ENCODE measurements at places on chromosomes 2 and 18. TPM values are rescaled to one million over a fixed set of nuclear protein-coding genes. Genes with fewer than 3 reads are reported as not detected.

GRCh38 chr2:55869637-55870325, 53.8 kb downstream of the EFEMP1 start:
- DNase-seq: no peak

DNA sequence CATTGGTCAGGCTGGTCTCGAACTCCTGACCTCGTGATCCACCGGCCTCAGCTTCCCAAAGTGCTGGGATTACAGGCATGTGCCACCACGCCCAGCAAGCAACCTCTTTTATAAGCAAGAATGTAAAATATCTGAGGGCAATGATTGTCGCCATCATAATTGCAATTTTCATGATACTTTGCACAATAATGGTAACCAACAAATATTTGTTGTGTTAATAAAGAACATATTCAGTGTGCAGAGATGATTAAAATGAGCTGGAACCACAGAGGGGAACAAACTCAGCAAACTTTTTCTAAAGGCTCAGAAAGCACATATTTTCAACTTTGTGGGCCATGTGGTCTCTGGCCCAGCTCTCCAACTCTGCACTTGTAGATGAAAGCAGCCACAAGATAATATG, 115.2 kb upstream of the SIX2 start:
- DNase-seq: no peak

The POLR1A gene
- total RNA-seq: 32.8 TPM

DNA sequence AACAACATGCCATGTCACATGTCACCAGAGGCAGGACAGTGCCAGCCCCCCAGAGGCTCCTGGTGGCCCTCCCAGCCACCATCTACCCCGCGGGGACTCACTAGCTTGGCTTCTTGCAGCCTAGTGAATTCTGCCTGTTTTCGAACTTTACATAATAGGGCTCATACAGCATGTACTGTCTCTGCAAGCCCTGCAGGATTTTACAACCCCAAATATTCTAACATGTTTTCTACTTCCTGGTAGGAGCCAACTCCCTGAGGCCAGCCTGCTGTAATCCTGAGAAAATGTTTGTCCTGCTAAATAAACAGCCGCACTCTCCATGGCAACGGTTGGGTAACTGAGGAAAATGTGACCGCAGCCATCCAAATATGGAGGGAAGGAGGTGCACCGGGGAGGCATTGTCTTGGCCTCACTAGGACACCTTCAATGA, 2.7 kb downstream of the PER2 start:
- DNase-seq: no peak

GRCh38 chr2:74457549-74458131, 598 bp upstream of the WBP1 start:
- DNase-seq: peak; percentile 81

- DNase-seq: no peak
These were observed 134.4 kb downstream of the IKZF2 start for GRCh38 chr2:213016984-213017351.

The VAMP8 gene
- total RNA-seq: 135 TPM

- DNase-seq: no peak
These were observed 2.8 kb downstream of the KCTD1 start for GRCh38 chr18:26545335-26546123.

GRCh38 chr2:182128821-182129707, 143.4 kb downstream of the PPP1R1C start:
- no peak for DNase-seq

The SLC8A1 gene
- 0.43 TPM for total RNA-seq

The TSPYL6 gene
- not detected for total RNA-seq

The NFE2L2 gene
- 44.7 TPM for total RNA-seq

- no peak for DNase-seq
These were observed 4.7 kb downstream of the PHLPP1 start for GRCh38 chr18:62720048-62720447.

DNA sequence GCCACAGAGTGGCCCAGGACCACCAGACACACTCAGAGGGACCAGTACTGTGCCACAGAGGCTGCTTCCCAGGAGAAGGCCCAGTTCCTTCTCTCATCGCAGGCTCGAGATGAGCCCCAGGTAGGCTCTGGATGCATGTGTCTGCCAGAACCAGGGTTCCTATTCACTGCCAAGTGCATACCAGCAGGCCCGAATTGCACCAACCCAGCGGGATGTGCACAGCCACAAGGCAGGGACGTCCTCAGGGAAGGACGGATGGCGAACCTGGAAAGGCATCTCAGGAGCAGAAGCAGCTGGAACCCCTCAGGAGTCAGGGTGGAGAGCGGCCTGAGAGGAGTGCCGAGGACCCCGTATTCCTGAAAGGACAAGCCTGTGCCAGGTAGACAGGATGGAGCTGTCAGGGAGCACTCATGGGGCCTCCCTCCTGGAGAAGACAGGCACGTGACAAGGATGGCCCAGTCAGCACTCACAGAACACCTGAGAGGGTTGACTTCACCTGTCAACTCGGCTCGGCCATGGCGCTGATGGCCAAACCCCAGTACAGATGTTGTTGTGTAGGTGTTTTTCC, 73.7 kb downstream of the PTGR3 start:
- no peak for DNase-seq

The LONRF2 gene
- total RNA-seq: not detected

The ATOH8 gene
- total RNA-seq: not detected

The BOLA3 gene
- total RNA-seq: 96.7 TPM

DNA sequence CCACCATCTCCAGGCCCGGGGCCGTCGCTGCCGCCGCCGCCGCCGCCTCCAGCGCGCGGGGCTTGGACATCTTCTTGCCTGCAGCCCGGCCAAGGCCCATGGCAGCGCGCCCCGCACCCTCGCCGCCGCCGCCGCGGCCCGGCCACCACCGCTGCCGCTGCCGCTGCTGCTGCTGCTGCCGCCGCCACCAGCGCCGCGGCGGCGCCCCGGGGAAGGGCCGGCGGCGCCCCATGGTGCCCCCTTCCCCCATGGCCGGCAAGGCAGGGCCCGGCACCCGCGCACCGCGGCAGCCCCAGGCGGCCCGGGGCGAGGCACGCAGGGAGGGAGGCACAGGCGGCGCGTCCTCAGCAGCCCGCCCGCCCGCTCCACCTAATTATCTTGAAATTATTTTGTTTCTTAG, 3057.4 kb downstream of the RPIA start:
- no peak for DNase-seq

DNA sequence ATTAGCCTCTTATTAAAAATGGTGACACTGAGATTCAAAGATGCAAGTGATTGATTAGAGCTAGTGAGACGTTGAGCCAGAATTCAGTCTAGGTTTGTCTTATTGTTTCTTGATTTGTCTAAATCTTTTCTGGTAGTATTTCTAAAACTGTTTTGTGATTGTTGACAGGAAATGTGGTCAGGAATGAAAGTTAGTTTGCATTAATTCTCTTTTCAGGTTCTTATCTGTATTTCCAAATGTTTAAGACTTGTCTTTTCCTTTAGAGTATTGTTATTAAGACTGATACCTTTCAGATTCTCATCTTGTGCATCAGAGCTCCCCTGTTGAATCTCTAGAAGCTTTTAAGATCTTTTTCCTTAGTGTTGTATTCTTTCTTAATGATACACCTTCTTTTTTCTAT, 89.3 kb downstream of the MBD5 start:
- DNase-seq: no peak

- DNase-seq: no peak
These were observed 26.1 kb downstream of the CXCR4 start for GRCh38 chr2:136091899-136092298.

GRCh38 chr2:152472481-152472887, 137.5 kb downstream of the FMNL2 start:
- DNase-seq: no peak

GRCh38 chr2:173572848-173573247, 218.2 kb downstream of the CDCA7 start:
- no peak for DNase-seq

The ERMN gene
- total RNA-seq: 1.6 TPM

GRCh38 chr2:28995765-28996750, 15.0 kb downstream of the TOGARAM2 start:
- DNase-seq: no peak

The GRB14 gene
- not detected for total RNA-seq

DNA sequence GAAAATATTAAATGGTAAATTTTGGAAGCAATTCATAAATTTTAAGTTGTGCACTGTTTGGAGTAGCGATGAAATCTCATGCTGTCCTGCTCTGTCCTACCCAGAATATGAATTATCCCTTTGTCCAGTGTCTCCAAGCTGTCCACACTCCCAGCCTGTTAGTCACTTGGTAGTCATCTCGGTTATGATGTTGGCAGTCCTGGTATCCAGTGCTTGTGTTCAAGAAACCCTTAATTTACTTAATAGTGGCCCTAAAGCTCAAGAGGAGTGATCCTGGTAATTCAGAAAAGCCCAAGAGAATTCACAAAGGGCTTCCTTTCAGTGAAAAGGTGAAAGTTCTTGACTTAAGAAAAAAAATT, 71.8 kb upstream of the STAM2 start:
- DNase-seq: no peak

DNA sequence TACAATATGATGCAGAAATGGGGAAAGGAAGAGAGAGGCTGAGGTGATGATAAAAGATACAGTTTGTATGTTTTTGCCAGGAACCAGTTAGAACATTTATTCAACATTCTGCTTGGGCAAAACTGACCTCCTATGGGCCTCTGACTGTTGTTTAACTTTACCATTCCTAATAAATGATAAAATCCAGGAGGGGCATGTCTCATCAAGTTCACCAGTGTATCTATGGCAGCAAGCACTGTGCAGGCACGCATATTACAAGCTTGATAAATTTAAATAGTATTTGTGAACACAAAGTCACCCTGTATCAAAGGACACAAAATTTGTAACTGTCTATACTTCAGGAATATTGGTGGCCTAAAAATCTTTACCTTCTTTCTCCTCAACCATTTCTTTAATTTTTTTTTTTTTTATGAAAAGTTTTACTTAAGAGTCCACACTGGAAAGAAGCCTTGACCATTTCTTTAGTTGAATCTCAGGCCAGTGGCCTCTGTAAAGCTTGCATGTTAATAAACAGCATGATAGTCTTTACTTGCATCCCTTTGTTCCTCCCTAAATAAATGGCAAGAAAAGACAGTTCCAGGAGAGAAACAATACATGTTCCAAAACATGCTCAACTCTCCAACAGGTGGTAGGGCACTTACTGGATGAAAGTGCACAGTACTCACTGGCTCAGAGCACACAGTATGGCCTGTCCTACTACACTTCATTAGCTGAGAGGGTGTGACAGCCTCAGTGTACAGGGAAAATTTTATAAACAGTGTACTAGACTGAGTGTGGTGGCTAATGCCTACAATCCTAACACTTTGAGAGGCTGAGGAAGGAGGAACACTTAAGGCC, 52.3 kb downstream of the SOS1 start:
- DNase-seq: no peak

- no peak for DNase-seq
These were observed 151.0 kb downstream of the OSR1 start for GRCh38 chr2:19207452-19207851.

Measured in activated naive CD4-positive, alpha-beta T cell treated with anti-CD3 and anti-CD28 coated beads, Interleukin-2, amount 50 U/mL, for 72 hours (primary cell).